ENCODE measurements at places on chromosomes 3 and 15. TPM values are rescaled to one million over a fixed set of nuclear protein-coding genes. Genes with fewer than 3 reads are reported as not detected.

- no peak for DNase-seq
Observed at GRCh38 chr15:75145027-75145841, 56.4 kb upstream of the C15orf39 start.

GRCh38 chr15:61032600-61033286 lies 196.4 kb downstream of the RORA start:
- DNase-seq: no peak

DNA sequence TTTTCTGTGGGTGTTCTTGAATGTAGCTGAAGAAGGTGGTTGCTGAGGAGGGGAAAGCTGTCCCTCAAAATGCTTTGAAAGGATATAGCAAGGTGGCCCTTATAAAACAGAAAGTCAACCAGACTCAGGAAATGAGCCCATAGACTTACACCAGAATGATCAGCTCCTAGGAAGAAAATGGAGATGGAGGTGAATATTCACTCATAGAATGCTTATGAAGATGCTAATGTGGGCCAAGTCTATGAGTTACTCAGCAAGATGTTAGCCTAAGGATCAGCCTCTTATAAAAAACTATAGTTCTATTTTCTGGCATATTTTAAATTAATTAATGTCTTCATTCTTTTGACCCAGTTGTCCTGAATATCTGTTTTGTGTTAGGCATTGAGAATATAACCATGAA lies 1054.0 kb downstream of the AGBL1 start:
- no peak for DNase-seq

DNA sequence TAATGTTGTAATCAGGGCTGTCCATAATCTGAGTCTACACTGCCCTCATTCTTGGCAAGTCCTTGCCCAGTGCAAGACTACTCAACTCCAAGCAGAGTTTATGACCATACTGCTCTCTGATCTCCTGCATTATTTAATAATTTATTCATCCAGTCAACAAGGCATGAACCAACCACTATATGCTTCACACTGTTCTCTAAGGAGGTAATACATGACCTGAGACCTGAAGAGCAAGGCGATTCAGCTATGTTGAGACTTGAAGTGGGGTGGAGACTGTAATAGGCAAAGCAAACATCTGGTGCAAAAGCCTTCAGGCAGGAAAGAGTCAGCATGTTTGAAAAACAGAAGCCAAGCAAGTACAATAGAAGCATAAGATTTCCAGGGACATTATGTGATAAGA lies 1362.8 kb downstream of the ROBO2 start:
- DNase-seq: no peak

Gene ARHGAP11A
- 41.8 TPM for total RNA-seq
